ENCODE measurements at places on chromosomes 3 and 15. TPM values are rescaled to one million over a fixed set of nuclear protein-coding genes. Genes with fewer than 3 reads are reported as not detected.

GRCh38 chr15:100824211-100824610 is 55.4 kb upstream of the ALDH1A3 start:
- DNase-seq, result no peak
- peaks cover 45% of the 10 kb centered on the region for H3K27me3 ChIP-seq
- no peak overlapping the region for H3K4me3 ChIP-seq
- peaks cover 2% of the 10 kb centered on the region for H3K4me1 ChIP-seq

GRCh38 chr15:39869858-39870515 is 50.1 kb downstream of the GPR176 start:
- no peak overlapping the region for H3K27ac ChIP-seq
- H3K4me1 ChIP-seq, result peaks cover 10% of the 10 kb centered on the region
- H3K36me3 ChIP-seq, result no peaks in the 10 kb centered on the region
- no peak overlapping the region for H3K4me3 ChIP-seq

- no peak overlapping the region for H3K27ac ChIP-seq
- no peaks in the 10 kb centered on the region for H3K4me1 ChIP-seq
- no peaks in the 10 kb centered on the region for H3K36me3 ChIP-seq
- no peak for DNase-seq
- peaks cover 12% of the 10 kb centered on the region for H3K27me3 ChIP-seq
Observed at GRCh38 chr3:134037168-134037567, 7.4 kb upstream of the SLCO2A1 start.

- no peak for DNase-seq
- H3K4me1 ChIP-seq, result no peaks in the 10 kb centered on the region
- H3K4me3 ChIP-seq, result no peak overlapping the region
- H3K36me3 ChIP-seq, result peaks cover 32% of the 10 kb centered on the region
- H3K27me3 ChIP-seq, result no peaks in the 10 kb centered on the region
Observed at GRCh38 chr3:149917124-149917667, 53.5 kb downstream of the PFN2 start.

The SERPINI2 gene
- total RNA-seq, result not detected

The CADM2 gene
- total RNA-seq, result not detected
